ENCODE measurements at places on chromosomes 12 and 14. TPM values are rescaled to one million over a fixed set of nuclear protein-coding genes. Genes with fewer than 3 reads are reported as not detected.

The ACSS3 gene
- not detected for total RNA-seq

The IL26 gene
- total RNA-seq = not detected

The CFAP54 gene
- 4.2 TPM for total RNA-seq

The IFNG-AS1 gene
- total RNA-seq = not detected

The NEMF gene
- total RNA-seq = 24.6 TPM

The TMEM233 gene
- total RNA-seq = 1.4 TPM

The KCNH3 gene
- total RNA-seq = not detected

The KCNC2 gene
- not detected for total RNA-seq
